ENCODE measurements at places on chromosomes 6 and 20.

- DNase-seq, result no peak
Measured at GRCh38 chr6:46993846-46994245, 48.3 kb downstream of the ADGRF1 start.

GRCh38 chr6:169252505-169253189, 999 bp downstream of the THBS2 start:
- no peak for DNase-seq

DNA sequence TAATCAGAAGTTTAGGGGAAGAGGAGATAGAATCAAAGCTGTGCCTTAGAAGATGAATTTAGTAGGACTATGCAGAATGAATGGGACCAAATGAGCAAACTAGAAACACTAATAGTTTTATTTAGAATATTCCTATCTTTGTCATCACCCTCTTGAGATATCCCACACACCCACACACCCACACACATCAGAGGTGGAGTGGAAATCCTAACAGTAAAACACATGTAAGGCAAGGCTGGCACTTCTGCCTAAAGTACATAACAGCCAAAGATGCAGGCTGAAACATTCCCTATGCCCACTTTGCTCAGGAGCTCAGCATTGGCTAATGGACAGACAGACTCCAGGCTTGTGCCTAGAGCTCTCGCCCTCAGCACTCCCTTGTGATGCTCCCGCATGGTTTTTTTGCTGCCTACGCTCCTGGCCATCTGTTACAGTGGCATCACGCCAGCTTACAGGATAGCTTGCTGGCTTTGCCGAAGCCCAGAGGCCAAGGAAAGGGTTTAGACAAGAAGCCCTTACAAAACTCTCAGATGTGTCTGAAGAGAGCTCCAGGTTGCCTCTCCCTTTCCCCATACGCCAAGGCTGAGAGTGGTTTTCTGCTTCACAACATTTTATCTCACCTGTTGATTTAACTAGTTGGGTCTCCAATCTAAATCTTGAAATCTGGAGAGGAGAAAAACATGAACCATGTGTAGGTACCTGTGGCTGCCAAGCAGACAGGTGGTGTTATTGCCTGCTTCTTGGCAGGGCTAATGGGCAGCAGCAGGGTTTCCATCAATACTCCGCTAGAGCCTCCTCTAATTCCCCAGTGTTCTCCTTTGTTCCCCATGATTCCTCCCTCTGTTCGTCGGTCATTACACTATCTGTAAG, 282.6 kb upstream of the ID4 start:
- DNase-seq, result no peak

- no peak for DNase-seq
Measured at GRCh38 chr6:63739094-63739687, 103.6 kb downstream of the PHF3 start.

GRCh38 chr6:13262302-13263230, 65.8 kb downstream of the TBC1D7 start:
- no peak for DNase-seq

- peak; percentile 56 for DNase-seq
Measured at GRCh38 chr6:149965194-149966020, 1.7 kb downstream of the ULBP1 start.

GRCh38 chr6:144262470-144263369, 22.4 kb upstream of the UTRN start:
- DNase-seq, result no peak

- DNase-seq, result no peak
Measured at GRCh38 chr6:65064844-65065243, 642.2 kb downstream of the EYS start.

- no peak for DNase-seq
Measured at GRCh38 chr20:15122613-15123012, 785.2 kb upstream of the FLRT3 start.

DNA sequence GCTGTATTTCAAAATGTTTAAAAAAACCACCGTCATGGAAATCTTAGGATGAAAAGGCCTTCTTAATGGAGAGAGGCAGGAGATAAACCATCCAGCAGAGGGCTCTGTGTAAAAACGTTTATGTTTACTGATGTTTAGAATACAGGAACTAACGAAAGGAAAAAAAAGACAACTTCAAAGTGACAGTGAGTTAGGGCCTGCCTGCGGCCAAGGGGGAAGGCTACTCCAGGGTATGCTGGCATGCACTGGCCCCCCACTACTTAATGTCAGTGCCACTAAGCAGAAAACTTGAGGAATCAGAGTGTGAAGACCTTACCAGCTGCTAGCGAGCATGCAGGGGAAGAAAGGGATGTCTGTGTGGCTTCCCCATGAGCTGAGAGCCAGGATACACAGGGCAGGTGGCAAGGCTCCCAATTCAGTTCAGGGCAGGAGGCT, 47.7 kb downstream of the AKAP7 start:
- peak; percentile 25 for DNase-seq

DNA sequence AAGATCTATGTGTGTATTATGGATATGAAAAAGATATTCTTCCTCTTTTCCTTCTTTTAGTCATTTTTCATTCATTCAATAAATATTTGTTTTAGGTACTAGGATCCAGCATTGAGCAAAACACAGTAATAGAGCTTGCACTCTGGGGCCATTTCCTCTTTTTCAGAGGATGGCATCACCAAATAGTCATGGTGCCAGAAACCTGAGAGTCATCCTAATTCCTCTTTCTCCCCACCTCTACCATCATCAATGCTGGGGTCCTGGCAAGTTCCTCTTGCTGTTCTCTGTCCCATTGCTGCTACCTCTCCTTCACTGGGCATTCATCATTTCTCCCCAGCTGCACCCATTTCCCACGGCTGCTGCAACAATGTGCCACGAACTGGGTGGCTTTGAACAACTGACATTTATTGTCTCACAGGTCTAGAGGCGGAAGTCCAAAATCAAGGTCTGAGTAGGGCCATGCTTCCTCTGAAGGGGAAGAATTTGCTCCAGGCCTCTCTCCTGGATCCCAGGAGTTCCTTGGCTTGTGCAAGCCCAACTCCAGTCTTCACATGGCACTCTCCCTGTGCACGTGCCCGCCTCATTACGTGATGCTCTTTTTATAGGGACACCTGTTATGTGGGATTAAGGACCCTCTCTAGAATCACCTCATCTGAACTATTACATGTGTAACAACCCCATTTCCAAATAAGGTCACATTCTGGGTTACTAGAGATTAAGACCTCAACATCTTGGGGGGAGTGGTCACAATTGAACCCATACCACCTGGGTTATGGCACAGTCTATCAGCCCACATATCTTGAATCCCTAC, 9.5 kb upstream of the IGF2R start:
- peak; percentile 33 for DNase-seq

GRCh38 chr6:40960742-40961430, 78.1 kb downstream of the UNC5CL start:
- no peak for DNase-seq

- DNase-seq, result no peak
Measured at GRCh38 chr6:44278774-44279697, 8.8 kb downstream of the TMEM151B start.

GRCh38 chr6:99334526-99335127, 14.8 kb downstream of the FAXC start:
- DNase-seq, result peak; percentile 30

- DNase-seq, result no peak
Measured at GRCh38 chr6:144006736-144007477, 1.2 kb downstream of the PLAGL1 start.

GRCh38 chr6:129175066-129175465, 292.1 kb downstream of the LAMA2 start:
- DNase-seq, result no peak
